ENCODE measurements at places on chromosomes 7 and 10.

- DNase-seq = no peak
Measured at GRCh38 chr7:96331233-96331632, 9.3 kb upstream of the SLC25A13 start.

GRCh38 chr7:108270385-108271015, 140.3 kb upstream of the LAMB4 start:
- no peak for DNase-seq

DNA sequence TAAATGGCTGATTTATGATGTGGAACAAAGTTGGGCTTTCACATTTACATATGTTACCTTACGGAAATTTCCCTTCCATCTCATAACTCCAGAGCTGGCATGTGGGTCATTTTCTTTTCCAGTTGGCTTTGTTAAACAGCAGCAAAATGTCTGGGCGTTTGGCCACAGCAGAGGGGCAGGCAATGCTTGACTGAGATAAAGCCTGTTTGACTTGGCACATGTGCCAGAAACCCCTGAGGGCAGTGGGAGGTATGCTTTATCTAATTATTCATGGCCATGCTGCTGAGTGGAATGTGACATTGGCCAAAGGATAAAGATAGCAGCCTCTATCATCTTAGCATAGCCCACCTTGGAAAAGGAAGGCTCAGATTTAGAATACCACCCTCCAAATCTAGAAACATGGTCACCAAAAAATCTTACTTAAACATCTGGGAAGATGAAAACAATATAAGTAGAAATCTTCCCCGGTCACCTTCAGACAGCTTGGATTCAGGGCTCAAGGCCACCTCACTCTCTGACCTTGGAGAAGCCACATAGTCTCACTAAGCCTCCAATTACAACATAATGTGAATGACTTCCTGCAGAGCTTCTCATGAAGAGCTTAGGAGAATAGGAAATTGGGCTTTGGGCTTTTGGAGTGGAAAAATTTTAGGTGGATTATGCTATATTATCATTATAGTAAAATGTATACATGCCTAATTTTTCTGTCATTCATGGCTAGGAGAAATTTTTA, 101.5 kb downstream of the GRM3 start:
- no peak for DNase-seq

GRCh38 chr7:104723001-104723400, 291.0 kb upstream of the KMT2E start:
- no peak for DNase-seq

GRCh38 chr10:94103801-94104221, 110.1 kb downstream of the PLCE1 start:
- DNase-seq = no peak

DNA sequence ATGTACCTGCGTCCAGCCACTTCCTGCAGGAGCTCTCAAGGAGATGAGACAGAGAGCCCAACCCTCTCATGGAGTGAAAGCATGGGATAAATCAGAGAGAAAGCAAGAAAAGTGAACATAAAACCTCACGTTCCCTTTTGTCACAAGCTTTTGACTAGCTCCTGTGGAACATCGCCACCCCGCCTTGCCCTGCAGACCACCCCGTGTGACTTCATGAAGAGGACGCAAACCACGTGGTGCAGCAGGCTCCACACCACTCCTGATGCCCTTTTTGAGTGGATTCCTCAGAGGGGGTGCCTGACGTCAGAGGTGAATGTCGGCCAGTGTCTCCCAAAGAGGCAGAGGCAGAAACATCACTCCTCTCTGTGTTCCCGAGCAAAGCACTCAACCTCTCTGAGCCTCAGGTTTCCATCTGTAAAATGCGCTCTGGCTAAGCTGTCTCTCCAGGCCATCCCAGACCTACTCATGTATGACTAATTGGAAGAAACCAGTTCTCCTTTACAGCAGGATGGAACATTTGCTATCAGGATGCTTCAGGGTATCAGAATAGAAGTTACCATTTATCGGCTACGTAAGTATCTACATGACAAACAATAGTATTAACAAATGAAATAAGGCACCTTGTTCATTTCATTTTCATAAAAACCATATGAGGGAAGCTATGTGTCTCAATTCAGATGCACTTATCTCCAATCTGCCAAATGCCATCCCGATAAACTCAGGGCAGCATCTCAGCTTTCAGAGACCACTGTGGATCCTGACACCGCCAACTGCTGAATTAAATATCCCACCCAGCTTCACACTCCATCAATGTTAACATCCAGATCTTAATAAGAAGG, 5.3 kb downstream of the ZNF488 start:
- DNase-seq = no peak

DNA sequence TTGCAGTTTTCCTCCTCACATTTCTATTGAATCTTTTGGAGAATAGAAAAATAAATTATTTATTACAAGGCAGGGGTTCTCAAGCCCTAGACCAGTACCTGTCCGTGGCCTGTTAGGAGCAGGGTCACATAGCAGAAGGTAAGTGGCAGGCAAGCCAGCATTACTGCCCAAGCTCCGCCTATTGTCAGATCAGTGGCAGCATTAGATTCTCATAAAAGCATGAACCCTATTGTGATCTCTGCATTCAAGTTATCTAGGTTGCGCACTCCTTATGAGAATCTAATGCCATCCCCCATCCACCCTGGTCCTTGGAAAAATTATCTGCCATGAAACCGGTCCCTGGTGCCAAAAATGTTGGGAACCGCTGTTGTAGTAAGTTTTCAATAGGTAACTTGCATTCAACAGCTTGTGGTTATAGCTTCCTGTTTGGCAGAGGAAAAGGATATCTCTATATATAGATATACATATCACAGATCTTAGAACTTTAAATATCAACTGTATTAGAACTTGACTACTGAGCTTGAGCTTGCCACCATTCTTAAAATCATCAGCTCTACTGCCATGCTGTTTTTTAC, 165.1 kb downstream of the AHR start:
- no peak for DNase-seq

- no peak for DNase-seq
Measured at GRCh38 chr7:98970805-98971204, 92.5 kb downstream of the TRRAP start.

DNA sequence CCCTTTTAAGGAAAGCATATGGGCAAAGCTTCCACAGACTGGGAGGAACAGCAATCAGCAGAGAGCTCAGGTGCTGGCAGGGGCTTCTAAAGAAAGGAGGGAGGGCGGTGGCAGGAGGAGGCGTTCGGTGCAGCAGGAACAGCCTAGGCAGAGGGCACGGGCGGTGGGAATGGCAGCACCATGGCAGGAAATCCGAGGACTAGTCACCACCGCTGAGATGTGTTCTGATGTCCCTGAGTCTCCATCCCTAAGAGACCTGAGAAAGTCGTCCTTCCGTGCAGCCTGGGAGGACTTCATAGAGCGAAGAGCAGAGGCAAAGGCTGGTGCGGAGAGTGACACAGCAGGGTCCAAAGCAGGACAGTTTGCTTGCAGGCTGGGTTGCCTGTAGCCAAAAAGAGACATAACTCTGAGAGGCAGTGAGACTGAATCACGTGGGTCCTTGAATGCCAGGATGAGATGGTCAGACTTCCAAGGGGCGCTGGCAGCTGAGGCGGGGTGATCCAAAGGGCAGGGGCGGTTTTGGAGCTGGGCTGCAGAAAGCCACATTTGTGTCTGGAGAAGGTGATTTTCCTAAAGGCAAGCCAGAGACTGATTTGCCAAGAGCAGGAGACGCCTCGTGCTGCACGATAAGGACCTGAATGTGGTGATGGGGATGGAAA, 35.8 kb upstream of the GRID1 start:
- no peak for DNase-seq

DNA sequence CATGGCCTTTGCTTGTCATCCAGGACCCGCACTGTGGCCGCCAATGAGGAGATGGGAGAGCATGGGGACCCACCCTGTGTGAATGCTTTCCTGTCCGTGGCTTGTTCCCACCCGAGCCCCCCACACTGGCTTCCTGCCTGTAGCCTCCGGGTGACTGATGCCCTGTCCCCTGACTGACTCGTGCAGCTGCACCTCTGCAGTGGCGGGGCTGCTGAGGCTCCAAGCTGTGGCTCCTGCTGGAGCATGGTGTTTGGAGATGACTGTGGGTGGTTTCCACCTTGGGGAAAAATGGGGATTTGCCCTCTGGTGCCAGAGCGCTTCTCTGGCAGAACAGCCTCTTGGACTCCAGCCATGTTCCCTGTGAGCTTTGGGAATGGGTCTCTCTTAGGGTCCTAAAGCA, 2.1 kb downstream of the CAMK1D start:
- DNase-seq = no peak

DNA sequence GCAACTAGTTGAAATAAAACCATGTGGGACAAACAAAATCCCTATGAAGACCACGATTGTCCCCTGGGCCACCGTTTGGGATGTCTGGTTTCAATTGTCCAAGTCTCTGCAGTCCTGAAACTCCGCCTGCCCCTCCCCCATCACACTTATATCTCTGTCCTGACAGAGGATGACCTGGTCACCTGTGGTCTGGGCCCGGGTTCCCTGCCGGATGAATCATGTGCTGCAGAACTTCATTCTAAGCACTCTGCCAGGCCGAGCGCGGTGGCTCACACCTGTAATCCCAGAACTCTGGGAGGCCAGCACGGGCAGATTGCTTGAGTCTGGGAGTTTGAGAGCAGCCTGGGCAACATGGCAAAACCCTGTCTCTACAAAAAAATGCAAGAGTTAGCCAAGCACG, 91.1 kb downstream of the COL13A1 start:
- no peak for DNase-seq

GRCh38 chr7:47635091-47636080, 53.5 kb upstream of the TNS3 start:
- no peak for DNase-seq

DNA sequence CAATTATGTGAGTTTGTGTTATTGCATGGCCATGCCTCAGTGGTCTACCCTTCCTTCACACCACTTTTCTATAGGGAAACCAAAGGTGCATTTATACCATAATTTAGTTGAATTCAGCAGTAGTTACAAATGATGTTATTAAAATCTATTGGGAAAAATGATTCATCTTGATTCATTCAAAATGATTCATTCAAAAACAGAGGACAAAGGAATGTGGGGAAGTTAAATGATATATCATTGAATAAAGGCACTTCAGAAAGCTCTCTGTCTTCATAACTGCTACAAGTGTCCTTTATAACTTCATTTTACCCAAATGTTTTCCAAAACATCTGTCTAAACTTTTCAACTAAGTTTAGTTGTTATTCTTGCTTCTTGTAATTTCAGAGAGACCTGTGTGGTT, 722.9 kb downstream of the GRM8 start:
- no peak for DNase-seq

DNA sequence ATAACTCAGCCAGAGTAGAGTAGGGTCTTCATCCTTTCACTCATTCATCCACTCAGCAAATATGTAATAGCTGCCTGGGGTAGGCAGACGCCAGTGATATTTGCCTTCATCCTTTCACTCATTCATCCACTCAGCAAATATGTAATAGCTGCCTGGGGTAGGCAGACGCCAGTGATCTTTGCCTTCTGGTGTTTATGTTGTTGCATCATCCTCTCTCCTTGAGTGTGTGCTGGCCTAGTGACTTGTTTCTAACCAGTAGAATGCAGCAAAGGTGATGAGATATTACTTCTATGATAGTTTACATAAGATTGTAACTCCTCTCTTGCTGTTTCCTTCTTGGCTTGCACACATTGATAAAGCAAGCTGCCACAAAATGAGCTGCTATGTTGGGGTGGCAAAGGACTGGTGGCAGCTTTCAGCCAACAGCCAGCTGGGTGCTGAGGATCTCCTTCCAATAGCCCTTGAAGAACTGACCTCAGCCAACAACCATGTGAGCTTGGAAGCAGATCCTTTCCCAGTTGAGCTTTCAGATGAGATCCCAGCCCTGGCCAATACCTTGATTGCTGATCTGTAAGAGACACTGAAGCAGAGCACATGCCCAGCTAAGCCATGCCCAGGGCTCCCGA, 23.2 kb upstream of the MTPN start:
- no peak for DNase-seq

GRCh38 chr7:22385326-22385725, 28.4 kb upstream of the RAPGEF5 start:
- no peak for DNase-seq

- no peak for DNase-seq
Measured at GRCh38 chr7:139871331-139871730, 42.3 kb downstream of the TBXAS1 start.

DNA sequence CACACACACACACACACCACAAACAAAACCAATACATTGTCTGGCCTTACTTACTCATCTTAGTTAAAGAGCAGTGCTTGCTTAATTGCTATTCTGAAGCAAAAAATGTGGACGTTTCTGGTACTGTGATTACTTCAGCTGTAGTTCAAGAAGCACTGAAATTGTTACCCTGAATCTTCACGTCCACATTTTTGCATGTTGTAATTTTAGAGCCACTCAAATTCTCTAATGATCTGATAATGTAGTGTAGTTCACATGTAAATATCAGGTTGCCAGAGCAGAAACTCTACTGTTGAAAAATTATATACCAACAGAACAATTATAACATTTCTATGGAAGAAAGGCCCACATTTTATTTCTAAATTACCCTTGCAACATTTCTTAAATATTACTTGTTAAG, 1451.1 kb downstream of the GATA3 start:
- DNase-seq = no peak

GRCh38 chr10:86802473-86803108, 46.2 kb downstream of the BMPR1A start:
- no peak for DNase-seq

- no peak for DNase-seq
Measured at GRCh38 chr7:138170959-138171703, 94.9 kb downstream of the AKR1D1 start.

DNA sequence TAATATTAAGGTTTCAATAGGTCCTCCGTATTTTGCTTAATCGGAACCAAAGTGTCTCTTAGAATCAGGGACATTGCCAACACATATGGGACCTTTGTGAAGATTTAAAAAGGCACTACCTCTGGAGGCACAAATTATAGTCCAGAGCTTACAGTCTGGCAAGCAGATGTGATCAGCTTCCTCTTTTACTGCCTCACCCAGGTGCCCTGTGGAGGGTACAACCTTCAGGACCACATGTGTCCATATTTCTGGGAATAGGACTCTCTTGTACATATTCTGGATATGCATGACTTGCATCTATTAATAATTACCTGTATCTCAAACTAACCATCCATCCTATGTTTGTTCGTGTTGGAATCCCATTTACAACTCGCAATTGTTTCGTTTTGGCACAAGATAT, 60.0 kb downstream of the HGF start:
- DNase-seq = no peak

- no peak for DNase-seq
Measured at GRCh38 chr7:7220821-7221220, 38.5 kb downstream of the C1GALT1 start.

GRCh38 chr10:104406715-104407650, 53.4 kb downstream of the CFAP58 start:
- no peak for DNase-seq

DNA sequence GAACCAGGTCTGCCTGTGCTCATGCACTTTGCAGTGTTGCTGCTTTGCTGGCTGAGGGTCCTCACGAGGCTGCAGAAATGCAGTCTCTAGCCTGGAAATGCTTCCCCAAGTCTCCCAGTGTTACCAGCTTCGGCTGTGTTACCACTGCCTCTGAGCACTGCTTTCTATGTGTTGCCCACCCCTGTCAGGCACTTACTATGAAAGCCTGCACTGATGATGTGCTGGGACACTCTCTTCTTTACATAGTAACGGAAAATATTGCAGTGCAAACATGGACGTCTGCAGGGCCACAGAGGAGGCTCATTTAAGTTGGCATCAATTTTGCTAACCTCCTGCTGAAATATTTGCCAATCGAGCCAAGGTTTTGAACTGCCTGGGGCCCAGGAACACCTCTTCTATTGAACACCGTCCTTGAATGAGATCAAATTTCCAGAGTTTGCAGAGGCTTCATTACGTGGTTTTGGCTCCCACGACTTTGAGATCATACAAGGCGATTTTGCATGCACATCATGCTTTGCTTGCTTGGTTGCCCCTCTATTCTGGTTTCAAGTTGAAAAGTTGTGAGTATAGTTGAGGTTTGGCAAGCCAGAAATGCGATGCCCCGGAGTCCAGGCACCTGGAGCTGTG, 404.7 kb upstream of the PODXL start:
- DNase-seq = no peak

Data from hematopoietic multipotent progenitor cell treated with erythropoietin and hydrocortisone succinate and interleukin-3 and kit ligand, for 17 days (in vitro differentiated cells).